ENCODE measurements at places on chromosomes 11 and 22.

- DNase-seq: no peak
These were observed 5.0 kb downstream of the EIF4G2 start for GRCh38 chr11:10803676-10804075.

- DNase-seq: no peak
These were observed 23.6 kb downstream of the ZC3H7B start for GRCh38 chr22:41324821-41325528.

GRCh38 chr11:117223741-117224689, 7.9 kb downstream of the PCSK7 start:
- no peak for DNase-seq

DNA sequence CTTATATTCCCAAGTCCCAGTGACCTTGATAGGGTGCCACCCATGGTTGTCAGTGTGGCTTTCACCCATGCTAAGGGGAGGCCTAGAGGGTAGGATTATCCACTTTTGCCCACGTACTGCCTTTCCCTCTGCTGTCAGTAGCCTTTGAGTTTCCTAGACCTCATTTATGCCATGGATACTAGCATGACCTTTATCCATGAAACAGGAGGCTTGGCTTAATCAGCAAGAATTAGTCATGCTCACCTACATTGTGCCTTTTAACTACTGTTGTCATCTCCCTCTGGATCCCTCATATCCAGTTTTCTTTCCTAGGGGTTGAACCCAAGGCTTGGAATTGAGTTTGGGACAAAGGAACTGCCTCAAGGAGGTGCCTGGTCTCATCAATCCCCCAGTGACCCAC, 716.7 kb downstream of the NTM start:
- no peak for DNase-seq

DNA sequence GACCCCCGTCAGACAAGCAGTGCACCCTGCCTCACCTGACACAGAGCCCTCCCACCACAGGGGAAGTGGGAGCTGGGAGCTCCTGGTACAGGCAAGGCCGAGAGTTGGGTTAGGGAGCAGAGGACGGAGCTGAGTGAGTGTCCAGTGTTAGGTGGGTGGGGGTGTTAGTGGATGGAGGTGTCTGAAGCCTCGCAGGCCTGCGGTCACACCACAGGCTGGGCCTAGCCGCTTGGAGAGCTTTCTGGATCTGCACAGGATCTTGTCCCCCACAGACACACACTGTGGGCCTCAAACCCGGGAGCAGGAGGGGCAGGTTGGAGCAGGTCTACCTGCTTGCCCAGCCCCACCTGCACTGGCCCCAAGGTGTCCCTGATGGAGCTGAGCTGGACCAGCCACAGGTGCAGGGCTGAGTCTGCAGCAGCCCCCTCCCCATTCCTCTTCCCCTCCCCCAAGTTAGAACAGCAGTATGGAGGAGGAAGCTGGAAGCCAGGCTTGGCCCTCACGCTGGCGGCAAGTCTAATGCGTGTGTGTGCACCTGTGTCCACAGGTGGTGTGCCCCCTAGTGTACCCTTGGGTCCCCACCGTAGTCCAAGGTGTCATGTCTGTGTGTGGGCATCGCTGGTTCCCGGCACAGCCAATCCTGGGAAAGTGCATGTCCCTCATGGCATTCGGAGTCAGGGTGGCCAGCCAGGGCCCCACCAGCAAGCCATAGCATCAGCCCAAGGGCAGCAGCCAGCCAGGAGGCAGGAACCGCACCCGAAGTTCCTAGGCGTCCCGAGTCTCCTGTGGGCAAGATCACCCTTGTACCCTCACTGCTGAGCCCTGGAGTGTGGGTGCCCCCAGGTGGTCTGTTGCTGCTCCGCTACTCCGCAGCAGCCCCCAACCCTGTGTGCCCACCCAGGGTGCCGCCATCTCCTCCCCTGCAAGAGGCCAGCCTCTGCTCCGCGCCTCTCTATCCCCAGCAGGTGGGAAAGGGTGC, 2.0 kb upstream of the GATD1 start:
- no peak for DNase-seq

GRCh38 chr22:20653012-20653794, 120.7 kb upstream of the SERPIND1 start:
- no peak for DNase-seq

DNA sequence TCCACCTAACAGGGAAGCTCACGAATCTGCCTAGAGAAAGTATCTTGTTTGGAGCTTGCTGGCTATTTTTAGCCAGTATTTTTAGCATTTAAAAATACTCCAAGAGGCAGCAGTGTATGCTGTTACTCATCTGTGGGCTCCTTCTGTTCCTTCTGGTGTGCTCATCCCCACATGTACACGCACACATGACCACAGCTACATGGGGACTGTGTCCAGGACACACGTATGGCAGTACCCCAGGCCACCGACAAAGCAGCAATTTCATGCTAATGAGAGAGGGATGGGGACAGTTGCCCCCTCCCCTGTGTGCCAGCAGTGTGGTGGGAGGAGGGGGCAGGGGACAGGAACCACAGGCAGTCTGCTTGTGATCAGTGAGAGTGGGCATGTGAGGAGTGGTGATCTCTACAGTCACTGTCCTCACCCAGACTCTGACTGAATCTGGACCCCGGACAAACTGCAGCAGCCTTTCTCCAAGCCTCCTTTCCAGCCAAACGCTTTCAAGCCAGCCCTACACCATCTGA, 16.4 kb downstream of the USP2 start:
- DNase-seq: no peak

DNA sequence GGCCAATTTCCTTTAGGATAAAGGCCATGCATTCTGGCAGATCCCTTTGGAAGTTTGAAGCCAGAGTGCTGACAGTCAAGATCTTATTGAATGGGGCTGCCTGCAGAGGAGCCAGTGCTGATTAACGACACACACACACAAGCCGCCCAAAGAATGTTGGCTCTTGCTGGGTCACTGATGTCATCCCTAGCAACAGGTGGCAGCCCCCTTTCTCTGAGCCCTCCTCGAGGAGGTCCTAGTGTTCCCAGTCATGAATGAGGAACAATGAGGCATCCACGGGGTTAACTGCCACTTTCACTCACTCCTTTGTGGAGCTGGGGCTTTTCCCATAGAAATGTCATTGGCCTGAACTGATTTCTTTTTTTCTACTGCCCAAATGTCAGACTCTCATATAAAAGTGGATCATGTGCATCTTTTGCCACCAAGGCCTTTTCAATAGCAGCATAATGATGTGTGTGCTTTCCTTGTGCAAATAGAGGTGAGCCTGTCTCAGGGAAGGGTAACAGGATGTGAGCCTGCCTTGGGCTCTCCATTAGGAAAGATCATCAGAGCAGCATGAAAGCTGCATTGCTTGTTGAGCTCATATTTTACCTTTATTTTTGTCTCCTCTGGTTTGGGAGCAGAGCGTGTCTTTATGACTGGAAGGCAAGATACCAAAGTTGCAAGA, 301.8 kb upstream of the MTNR1B start:
- peak; percentile 41 for DNase-seq

DNA sequence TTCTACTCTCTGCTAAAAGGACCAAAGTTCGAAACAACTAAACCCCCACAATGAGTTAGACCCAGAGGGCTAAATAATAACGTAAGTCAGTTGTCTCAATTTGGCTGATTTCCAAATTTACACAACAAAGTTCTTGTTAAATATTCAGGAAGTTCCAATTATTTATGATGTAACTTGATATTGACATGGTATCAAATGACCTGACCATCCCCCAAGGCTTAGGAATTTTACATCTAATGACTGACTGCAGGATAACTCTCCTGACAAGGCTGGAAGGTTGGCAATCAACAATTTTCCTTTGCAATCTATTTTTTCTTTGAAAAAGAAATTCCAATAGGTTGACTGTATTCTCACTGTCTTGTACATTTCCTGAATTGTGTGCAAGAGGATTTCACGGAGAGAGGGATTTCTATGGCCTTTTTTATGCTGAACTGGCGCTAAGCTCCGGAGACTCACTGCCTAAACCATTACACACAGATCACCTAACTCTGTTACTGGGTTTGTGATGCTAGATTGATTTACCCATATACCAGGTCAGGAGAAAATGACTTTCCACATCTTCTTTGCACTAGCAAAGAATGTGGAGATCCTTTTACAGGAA, 9.6 kb upstream of the CDON start:
- no peak for DNase-seq

GRCh38 chr22:42622061-42622710, 7.5 kb upstream of the POLDIP3 start:
- no peak for DNase-seq

- no peak for DNase-seq
These were observed 23.6 kb upstream of the CARS1 start for GRCh38 chr11:3080733-3081385.

DNA sequence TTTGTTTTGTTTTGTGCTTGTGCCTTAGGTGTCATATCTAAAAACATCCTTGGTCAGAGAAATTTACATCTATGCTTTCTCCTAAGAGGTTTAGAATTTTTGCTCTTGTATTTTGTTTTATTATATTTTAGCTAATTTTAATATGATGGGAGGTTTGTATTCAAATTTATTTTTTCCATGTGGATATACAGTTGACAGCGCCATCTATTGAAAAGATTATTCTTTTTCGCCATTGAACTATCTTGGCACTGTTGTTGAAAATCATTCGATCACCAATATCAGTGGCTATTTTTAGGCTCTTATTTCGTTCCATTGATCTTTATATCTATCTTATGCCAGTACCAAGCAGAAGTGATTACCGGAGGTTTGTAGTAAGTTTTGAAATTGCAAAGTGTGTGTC, 510.3 kb downstream of the BRD1 start:
- no peak for DNase-seq

DNA sequence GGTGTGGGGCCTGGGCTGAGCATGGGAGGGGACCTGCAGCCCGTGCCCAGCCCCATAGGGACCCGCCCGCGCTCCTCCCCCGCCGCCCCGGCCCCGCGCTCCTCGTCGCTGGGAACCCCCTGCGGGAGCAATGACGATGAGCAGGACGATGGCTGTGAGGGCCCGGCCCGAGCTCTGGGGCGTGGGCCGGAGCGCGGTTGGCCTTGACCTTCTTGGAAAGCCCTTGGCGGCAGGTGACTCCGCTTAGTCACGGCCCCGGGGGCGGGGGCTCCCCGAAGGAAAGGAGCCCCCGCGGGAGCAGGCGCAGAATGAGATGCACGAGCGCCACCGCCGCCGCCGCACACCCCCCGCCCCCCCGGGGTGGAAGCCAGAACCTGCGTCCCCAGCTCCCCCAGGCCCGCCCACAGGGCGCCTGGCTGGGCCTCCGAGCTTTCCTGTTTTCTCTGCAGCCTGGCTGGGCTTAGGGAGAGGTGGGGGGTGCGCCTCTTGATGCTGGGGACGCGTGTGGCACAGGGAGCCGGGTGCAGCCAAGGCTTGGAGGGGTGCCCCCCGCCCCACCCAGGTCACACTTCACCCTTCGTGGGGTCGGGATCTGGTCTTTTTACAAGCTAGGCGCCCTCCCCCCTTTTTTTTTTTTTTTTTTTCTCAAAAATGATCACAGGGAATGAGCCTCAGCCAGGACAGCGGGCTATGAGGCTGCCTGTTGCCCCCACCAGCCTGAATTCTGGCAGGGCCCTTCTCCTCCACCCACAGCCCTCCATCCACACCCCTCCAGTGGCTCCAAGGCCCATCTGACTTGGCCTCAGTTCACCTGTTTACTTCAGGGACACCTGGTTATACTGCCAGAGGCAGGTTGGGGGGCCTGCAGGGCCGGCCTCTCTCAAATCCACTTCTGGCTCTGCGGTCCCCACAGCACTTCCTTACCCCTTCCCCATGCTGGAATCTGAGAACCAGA, 17.9 kb downstream of the CRELD2 start:
- no peak for DNase-seq

GRCh38 chr22:43838161-43838560, 24.2 kb downstream of the SULT4A1 start:
- DNase-seq: no peak

DNA sequence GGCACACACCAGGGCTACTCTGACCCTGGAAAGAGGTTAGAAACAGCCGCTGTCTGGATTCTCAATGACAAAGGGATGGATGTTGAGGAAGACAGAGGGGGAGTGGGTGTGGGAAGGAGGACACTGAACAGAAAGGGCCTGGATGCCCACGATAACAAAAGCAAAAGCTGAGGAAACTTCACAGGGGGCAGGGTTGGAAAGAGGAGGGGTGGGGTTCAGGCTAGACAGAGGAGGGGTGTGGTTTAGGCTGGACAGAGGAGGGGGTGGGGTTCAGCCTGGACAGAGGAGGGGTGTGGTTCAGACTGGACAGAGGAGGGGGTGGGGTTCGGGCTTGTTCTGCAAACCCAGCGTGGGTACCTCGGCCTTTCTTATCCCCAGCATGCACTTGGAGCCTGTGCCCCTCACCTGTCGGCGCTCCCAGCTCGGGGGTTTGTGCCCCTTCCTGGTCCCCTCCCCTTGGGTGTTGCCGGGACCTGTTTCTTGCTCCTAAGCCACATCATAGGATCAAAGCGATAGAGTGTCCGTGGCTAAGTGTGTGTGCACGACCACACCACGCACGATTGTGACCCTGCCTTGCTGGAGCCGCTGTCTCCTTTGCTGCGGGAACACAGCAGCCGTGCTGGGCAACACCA, 75.6 kb downstream of the BRD1 start:
- DNase-seq: no peak

DNA sequence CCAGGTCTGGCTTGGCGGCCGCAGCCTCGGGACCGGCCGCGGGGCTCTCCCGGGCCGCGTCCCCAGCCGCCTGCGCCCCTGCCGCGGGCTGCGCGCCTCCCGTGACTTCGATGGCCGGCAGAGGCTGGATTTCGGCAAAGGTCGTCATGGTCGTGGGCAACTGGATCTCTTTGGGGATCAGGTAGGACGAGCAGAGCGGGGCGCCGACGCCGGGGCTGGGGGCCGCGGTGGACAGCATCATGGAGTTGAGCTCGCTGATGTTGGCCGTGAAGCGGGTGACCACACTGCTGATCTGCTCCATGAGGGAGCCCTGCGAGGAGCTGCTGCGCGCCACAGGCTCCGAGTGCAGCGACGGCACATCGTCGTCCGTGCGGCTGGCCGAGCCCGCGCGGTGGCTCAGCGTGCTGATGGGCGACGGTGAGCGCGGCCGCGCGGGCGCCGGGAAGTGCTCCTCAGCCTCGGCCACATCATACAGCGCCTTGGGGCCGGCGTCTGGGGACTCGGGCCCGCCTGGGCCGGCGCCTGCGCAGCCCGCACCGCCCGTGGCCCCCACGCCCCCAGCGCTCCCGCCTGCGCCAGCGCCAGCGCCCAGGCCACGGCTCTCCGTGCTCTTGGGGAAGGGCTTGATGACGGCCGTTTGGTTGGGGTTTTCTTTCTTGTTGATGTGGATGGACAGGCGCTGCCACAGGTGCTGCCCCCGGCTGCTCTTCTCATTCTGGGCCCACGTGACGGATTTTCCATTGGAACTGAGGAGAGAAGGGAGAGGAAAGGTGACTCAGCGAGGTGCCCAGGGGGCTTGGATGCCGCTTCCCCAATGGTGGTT, 171.4 kb upstream of the CTSC start:
- DNase-seq: peak; percentile 5

- DNase-seq: no peak
These were observed 5.4 kb downstream of the BEST1 start for GRCh38 chr11:61955422-61956135.

DNA sequence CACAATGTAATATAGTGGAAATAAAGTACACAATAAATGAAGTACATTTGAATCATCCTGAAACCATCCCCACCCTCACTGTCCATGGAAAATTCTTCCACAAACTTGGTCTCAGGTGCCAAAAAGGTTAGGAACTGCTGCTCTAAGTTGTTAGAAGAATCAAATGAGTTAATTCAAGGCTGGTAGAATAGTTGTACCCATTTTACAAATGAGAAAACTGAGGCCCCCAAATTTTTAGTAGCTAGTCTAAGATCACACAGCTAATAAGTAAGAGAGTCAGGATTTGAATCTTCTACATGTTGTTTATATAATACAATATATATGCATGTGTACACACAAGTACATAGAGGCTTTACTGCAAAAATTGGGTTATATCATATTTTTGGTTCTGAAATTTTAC, 43.1 kb downstream of the MIAT start:
- DNase-seq: no peak
